ENCODE measurements at places on chromosomes 2 and 18.

DNA sequence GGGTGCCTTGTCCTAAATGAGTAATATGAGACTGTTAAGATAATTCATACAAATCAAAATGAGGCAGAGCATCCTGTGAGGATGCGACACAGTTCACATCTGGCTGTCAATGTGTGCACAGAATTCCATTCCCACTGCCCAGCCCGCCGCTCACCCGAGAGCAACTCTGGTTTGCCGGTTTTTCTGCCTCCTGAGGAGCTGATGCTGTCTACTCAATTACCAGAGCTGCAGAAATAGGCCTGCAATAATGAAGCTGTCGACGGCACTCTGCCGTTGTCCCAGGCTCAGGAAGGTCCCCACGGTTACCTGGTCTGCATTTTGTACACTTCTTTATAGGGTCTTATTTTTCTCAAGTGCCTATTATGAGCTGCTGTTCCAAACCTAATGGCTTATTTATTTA, 55.7 kb upstream of the LYPD1 start:
- DNase-seq, result no peak

- DNase-seq, result no peak
Measured at GRCh38 chr18:8983195-8983594, 119.3 kb upstream of the NDUFV2 start.

DNA sequence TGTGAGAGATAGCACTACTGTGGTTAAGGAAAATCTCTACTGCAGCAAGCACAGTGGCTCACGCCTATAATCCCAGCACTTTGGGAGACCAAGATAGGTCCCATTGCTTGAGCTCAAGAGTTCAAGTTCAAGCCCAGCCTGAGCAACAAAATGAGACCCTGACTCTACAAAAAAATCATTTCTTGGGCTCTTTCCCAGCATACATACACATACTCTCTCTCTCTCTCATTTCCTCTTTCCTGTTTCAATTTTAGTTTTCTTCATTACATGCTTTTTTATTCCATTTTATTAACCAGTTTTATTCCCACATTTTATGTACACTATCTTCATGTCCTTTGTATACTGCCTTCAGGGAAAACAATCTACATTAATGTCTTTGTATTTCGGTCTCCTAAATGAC, 14.6 kb downstream of the WDR33 start:
- DNase-seq, result no peak

GRCh38 chr2:172962082-172962481, 113.6 kb upstream of the MAP3K20 start:
- no peak for DNase-seq

DNA sequence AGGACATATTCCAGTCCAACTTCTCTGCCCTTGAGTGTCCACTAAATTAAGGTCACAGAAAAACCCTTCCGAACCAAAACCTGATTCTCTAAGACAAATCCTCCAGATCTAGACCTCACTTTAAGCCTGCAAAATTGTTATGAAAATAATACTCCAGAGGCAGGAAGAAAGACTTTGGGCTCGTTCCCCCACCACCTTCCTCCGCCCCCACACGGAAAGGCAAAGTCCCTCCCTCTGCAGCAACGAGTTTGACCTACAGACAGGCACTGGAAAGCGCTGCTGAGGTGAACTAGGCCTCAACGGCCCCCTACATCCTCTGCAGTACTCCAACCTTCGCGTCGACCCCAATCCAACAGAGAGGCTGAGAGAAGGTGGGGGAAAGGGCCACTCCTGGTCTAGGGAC, 808 bp downstream of the ATP5MC3 start:
- DNase-seq, result peak; percentile 69

DNA sequence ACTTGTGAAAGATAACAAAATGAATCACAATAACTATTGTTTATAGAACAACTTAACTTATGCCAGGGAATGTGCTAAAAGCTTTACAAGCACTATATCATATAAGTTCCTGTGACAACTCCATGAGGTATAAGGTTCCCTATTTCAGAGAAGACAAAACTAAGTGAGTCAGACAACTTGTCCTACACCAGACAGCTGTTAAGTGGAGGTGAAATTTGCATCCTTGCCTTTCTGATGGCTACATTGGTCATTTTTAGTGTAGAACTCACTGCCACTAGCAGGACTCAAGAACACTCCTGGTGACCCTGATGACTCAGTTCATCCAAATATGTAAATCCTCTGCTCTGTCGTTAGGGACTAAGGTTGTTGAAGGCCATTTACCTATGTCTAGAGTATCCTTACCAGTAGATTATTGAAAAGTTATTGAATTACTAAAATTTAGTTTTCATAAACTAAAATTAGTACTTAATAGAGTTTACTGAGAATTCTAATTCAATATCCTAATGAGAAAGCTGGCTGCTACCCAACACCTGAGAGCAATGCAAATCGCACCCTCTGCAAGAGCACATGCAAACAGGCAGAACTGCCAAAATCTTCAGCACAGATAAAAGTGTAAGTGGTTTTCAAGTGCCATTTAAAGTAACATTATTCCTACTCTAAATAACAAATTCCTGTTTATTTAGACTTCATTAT, 636.2 kb downstream of the NRXN1 start:
- no peak for DNase-seq

- no peak for DNase-seq
Measured at GRCh38 chr2:208042041-208042440, 16.7 kb upstream of the PLEKHM3 start.

GRCh38 chr2:171985076-171985475, 14.7 kb upstream of the METAP1D start:
- no peak for DNase-seq

Measured in hematopoietic multipotent progenitor cell treated with erythropoietin and hydrocortisone succinate and interleukin-3 and kit ligand, for 8 days (in vitro differentiated cells).